ENCODE measurements at places on chromosomes 11 and 22.

GRCh38 chr22:41883400-41883799 lies 31.5 kb downstream of the SHISA8 start:
- no peak for DNase-seq

DNA sequence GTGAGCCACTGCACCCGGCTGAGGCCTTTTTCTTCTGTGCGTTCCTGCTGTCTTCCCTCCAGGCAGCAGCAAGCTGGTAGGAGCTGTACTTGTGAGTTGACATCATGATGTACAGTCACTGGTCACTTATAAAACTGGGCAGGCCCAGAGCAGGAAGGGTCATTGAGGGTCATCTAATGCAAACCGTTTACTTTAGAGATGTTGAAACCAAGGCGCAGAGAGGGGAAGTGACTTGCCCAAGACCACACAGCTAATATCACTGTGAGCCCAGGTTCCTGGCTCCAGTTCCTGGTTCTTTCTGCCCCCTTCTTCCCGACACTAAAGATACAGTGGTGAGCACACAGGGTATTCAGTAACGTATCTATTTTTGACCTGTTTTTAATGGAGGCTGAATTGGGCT lies 27.3 kb downstream of the PTPRJ start:
- DNase-seq: no peak

DNA sequence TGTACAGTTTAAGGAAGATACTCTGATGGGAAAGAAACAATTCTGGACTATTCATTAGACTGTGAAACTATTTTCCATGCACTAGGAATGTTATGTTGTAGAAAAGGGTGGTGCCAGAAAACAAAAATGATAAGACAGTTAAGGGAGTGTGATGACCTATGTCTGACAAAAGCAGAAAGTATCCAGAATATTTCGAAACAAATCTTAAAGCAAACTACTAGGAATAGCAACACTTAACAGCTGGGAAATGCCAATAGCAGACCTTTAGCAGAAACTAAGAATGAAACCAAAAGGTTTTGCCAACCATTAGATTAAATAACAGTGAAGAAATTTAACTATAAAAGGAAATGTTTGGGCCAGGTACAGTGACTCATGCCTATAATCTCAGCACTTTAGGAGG lies 3.3 kb upstream of the ARHGAP20 start:
- no peak for DNase-seq

DNA sequence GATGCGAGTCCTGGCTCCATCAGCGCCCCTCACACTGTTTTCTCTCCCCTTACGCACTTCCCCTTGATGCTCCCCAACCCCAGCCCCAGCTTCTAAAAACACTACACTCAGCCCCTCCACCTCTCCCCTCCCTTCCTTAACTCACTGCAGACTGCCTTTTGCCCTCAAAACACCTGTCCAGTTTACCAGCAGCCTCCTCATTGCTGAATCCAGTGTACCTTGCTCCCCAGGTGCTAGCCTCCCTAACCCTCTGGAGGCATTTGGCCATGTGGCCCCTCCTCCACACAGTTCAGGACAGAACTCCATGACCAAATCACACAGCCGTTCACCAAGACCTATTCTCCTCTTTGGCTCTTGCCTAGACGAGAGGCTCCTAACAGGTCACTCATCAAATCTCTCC lies 2.8 kb upstream of the GALR3 start:
- DNase-seq: no peak

DNA sequence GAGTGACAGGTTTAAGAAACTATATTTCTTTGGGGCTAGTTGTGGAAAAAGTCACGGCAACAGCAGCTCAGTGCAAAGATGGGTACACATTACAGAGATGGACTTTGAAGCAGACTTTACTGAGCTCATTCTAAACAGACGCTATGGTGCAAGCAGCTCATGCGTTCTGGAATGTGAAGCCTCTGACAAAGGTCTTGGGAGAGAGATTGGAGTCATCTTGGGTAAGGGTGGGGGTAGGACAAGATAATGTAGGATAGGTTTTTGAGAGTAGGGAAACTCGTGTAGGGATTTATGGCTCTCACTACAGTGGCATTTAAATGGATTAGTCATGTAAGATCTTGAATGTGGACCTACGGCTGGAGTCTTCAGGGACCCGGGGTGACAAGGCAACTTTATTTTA lies 36.2 kb upstream of the CLMP start:
- no peak for DNase-seq

- no peak for DNase-seq
Measured at GRCh38 chr11:69830086-69830485, 10.9 kb upstream of the FGF3 start.

GRCh38 chr11:13134886-13135285 lies 125.8 kb downstream of the RASSF10 start:
- DNase-seq: no peak

DNA sequence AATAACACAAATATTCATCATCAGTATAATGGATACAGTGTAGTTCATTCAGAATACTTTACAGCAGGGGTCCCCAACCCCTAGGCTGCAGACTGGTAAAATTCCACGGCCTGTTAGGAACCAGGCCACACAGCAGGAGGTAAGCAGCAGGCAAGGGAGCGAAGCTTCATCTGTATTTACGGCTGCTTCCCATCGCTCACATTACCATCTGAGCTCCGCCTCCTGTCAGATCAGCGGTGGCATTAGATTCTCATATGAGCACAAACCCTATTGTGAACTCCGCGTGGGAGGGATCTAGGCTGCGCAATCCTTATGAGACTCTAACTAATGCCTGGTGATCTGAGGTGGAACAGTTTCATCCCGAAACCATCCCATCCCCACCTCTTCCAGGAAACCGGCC lies 125.1 kb downstream of the SERGEF start:
- no peak for DNase-seq

- DNase-seq: no peak
Measured at GRCh38 chr11:360326-361280, 8.7 kb upstream of the B4GALNT4 start.

- DNase-seq: peak; percentile 15
Measured at GRCh38 chr11:1197431-1197885, 25.4 kb upstream of the MUC5B start.

GRCh38 chr11:27394781-27395228 lies 31.8 kb upstream of the CCDC34 start:
- DNase-seq: no peak

DNA sequence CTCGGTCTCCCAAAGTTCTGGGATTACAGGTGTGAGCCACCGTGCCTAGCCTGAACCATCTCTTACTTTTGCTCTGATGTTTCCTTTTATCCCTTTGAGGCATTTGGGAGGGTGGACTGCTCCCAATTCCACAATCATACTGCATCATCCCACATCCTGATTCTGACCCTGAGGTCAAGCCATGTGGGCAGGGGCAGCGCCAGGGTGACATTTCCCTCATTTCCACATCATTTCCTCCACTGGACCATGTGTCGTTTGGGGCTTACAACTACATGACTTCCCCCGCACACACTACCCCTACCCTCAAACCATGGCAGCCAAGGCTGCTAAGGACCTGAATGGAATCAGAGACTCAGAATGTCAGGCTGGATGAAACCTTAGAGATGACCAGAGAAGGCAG lies 26.4 kb upstream of the ZBTB16 start:
- DNase-seq: no peak

DNA sequence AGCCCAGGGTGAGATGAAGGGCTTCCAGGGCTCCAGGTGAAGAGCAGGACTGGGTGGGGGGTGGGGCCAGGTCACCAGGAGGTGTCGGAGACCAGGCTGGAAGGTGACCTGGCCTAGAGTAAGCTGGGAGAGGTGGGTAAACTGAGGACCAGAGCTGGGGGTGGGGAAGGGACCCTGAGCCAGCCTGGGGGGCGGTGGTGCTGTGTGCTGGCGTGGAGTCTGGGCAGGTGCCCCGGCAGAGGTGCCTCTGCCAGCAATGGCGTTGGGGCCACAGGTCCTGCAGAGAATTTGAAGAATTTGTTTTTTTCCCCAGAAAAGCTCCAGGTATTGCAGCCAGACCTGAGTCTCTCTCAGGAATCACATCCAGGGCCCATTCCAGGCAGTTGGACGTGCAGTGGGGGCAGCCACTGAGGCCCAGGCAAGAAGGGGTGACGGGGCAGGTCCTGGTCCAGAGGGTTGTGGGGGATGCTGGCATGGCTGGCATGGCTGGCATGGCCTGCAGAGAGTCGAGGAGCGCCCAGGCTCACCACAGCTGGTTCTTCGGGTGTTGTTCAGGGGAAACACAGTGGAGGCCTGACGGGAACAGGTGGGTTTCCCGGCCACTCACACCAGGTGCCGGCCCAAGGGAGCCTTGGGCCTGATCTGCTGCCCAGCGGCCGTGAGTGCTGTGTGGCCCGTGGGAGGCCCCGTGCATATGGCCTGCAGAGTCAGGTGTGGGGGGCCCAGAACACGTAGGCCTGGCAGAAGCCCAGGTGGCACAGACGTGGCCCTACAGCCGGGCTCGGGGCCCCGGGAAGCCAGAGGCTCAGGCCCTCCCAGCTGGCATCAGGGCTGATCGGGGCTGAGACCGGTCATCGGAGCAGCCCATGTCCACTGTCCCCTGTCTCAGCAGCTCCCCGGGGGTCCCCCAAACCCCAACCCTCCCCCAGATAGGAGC lies 6.4 kb upstream of the MUC6 start:
- DNase-seq: peak; percentile 18

DNA sequence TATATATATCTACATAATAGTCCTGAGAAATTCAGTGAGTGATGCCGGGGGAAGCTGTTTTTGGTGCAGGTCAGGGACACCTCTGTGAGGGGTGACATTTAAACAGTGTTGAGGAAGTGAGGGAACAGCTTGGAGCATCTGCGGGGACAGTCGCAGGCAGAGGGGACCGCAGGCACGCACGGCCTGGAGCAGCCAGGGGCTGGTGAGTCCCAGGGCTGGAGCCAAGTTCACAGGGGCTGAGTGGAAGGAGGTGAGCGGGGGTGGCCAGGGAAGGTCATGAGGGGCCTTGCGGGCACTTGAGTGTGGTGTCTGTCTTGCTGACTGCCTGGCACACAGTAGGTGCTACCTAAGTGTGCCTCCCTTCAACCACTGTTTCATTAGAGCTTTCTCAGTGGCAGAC lies 65.4 kb downstream of the TSPAN18 start:
- no peak for DNase-seq

GRCh38 chr11:90252053-90252452 lies 29.2 kb upstream of the CHORDC1 start:
- DNase-seq: no peak

GRCh38 chr11:64298966-64299846 lies 952 bp upstream of the CATSPERZ start:
- peak; percentile 77 for DNase-seq

DNA sequence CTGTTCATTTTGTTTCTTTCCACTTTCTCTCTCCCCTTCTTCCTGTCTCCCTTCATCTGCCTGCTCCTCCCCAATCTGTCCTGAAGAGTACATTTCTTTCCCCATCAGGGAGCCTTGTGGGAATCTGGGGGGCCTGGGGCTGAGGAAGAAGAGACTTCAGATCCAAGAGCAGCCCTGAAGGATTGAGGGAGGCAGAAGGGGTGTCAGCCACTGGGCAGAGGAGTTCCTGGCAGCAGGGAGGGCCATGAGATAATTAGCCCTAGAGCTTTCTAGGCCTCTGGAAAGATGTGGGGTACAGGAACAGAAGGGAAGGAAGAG lies 24.4 kb upstream of the OAF start:
- DNase-seq: no peak

DNA sequence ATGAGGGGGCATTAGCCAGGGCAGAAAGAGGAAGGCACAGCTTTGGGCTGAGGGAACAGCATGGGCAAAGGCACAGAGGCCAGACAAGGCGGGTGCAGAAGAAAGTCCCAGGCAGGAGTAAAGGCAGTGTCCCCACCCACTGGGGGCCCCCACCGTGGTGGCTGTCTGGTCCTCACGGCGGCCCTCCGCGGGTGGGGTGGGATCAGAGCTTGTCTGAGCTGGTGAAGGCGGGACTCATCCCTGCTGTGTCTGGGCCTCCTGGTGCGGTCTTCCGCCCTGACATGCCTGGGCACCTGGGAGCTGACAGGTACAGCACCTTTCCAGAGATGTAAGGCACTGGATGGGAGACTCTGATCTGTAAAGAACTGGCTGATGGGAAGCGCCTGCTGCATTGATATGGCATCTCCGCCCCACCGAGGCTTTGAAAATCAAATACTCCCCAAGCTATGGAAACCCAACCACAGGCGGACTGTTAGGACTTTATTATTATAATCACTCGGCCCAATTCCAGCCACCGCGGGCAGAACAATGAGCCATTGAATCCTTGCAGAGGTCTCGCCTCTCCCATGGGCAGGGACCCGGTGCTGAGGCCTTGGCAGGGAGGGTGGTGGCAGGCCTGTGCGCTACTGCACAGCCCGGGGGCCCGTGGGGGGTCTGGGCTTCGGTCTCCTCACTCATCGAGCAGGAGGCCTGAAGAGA lies 14.2 kb upstream of the GNB1L start:
- peak; percentile 17 for DNase-seq

- DNase-seq: peak; percentile 29
Measured at GRCh38 chr11:101436511-101437142, 147.2 kb downstream of the TRPC6 start.

DNA sequence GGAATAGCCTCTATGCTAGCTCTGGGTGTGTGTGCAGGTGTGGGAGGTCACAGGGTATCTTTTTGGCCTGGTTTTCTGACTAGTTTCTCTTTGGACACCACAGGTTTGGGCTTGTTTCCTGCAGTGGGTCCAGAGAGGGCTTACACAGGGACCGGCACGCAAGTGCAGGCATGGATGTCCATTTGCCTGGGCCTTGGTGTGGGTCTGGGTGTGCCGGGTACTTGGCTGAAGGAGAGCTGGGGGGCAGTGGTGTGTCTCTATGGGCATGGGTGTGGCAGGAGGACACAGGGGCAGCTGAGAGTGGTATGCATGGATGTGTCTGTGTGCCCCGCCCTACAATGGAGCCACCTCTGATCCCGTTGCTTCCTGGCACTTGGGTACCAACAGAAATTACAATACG lies 7.5 kb upstream of the KCNJ11 start:
- no peak for DNase-seq

GRCh38 chr11:4459500-4459899 lies 10.4 kb downstream of the OR52K2 start:
- DNase-seq: peak; percentile 28

GRCh38 chr11:117662255-117662654 lies 134.8 kb downstream of the DSCAML1 start:
- DNase-seq: no peak

DNA sequence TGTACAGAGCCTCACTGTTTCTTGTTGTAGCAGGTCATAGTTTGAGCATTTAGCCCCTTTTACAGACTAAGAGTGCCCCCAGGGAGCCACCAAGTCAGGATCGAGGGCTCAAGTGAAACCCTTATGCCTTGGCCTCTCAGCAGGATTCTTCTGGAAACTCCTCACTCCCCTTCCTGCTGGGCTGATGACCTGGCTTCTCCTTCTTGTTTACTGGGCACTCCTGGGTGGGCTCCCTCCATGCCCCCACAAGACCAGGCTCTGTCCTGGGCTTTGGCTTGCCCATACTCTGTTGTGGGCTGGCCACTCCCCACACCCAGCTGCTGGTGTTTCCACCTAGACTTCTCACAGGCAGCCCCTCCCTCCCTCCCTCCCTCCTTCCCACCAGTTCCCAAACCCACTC lies 69.6 kb downstream of the MED15 start:
- DNase-seq: no peak

DNA sequence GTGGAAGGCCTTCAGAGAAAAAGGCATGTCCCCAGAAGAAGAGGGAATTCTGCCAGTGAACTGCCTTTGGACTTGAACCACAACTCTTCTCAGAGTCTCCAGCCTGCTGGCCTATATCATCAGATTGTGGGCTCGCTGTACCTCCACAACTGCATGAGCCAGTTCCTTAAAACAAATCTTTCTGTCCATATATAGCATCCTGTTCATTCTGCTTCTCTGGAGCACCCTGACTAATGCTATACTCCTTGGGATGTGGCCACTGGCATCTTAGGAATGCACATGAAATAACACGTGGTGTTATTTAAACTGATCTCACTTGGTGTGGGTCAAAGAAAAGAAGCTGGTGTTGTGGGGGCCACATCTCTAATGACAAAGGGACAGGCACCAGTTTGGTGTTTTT lies 58.3 kb upstream of the VSTM5 start:
- no peak for DNase-seq
